ENCODE measurements at places on chromosomes 3 and 15.

GRCh38 chr3:55718074-55718473 is 231.0 kb upstream of the WNT5A start:
- no peak for DNase-seq

DNA sequence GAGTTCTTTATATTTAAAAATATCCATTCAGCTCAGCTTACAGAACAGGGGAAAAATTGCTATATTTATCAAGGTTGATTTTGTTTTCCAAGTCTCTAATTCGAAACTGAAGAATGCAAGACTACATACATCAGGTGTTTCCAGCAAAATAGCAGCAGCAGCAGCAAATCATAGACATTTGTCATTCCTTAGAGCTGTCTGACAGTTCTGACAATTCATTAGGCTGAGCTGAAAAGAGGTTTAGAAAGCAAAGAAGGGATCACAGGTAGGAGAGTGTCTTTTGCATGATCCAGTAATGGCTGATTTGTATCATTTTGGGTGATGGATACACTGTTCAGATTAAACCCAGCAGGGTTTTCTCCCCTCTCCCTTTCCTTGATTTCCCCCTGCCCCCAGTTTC is 545.7 kb downstream of the MCTP2 start:
- no peak for DNase-seq

- no peak for DNase-seq
Measured at GRCh38 chr3:181230258-181230657, 240.7 kb upstream of the DNAJC19 start.

DNA sequence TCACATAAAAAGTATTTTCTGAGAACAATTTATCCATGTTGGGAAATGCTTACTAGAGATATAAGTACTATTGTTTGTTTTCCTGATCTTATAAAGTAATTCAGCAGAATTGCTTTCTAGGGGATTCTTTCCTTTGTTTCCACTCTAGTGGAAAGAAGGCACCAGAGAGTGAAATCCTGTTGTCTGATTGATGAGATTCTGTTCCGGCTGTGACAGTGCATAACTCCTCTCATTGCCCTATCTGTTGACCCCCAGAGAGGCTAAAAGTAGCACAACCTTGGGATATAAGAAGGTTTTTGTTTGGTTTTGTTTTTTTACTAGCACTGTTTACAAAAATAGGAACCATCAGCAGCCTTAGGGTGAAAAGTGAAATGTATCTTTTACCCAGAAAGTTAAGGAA is 114.1 kb downstream of the ALCAM start:
- DNase-seq, result no peak

DNA sequence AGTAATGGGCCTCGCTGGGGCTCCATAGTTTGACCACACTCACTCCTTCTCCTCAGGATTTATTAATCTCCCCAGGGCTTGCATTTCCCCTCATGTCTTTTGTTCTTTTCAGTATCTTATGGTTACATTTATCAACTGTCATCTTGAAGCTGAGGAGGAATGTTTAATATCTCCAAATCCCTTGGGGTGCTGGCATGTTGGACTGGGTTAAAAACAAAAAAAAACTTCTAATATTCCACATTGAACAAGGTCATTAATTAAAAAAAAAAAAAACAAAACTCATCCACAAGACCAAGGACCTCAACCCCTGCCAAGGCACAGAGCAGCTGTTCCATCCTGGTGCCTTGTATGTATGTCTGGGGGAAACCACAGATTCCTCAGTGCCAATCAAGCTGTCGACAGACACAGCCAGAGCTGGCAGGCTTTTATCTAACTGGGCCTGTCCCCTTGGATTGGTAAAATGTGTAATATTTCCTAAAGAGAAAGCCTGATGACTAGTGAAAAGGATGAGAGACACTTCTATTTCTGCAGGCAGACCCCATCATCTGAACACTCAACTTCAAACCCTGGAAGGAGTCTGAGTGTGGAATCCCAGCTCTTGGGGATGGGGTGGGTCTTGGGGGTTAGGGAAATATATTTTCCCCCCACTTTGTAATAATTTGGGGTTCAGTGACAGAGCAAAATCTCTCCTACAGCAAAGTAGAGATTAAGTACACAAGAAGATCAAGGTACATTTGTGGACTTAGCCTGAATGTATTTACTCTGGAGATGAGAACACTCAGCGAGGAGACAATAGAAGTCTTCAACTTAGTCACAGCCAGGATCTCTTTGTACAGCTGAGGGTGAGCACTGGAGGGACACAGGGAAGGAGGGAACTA is 69.1 kb downstream of the TTC23 start:
- no peak for DNase-seq

DNA sequence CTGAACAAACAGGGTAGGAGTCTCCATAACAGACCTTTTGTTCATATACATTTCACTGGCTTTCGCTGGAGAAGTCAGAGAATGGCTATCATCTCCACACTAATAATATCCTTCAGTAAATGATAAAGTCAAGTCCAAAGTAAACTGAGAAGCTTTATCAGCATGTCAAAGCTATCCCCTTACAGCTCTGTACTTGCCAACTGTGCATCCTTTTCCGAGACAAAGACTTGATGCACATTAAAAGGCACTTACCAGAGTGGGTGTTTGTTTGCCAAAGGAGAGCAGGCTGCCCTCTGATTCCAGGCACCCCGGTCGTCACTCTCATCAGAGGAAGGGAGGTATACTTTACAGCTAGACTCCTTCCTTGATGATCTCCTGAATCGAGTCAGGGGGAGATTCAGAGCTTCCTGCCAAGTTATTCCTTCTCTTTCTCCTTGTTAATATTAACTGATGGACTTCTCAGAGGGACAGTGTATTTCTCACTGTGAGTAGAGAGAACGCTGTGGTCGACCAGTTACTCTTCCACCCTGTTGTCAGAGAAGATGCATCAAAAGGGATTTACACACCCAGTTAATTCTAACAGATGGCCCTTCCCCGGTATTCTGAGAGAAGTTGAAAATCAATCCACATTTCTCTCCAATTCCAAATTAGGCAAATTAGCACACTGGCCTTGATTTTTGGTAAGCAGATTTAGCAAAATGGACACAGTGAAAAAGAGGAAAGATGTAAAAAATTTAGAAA is 504.7 kb upstream of the NR2F2 start:
- no peak for DNase-seq

DNA sequence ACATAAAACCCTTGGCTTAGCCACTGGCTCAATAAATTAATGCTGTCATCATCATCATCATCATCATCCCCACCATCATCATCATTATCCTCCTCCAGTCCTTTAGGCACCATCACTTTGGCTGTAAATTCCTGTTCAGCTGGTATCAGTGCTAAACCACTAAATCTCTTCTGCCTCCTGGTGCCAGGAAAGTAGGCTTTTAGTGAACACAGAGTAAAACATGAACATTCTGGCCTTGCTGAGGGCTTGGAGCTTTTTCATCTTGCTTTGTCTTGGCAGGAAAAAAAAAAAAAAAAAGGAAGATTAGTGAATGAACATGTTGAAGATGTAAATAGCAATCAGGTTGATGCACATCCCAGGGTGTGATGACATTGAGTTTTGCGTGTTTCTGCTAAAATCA is 67.3 kb upstream of the EIF1B start:
- no peak for DNase-seq
